ENCODE measurements at places on chromosomes 5 and 9.

- DNase-seq, result no peak
Observed at GRCh38 chr9:132154863-132155567, 6.8 kb upstream of the NTNG2 start.

DNA sequence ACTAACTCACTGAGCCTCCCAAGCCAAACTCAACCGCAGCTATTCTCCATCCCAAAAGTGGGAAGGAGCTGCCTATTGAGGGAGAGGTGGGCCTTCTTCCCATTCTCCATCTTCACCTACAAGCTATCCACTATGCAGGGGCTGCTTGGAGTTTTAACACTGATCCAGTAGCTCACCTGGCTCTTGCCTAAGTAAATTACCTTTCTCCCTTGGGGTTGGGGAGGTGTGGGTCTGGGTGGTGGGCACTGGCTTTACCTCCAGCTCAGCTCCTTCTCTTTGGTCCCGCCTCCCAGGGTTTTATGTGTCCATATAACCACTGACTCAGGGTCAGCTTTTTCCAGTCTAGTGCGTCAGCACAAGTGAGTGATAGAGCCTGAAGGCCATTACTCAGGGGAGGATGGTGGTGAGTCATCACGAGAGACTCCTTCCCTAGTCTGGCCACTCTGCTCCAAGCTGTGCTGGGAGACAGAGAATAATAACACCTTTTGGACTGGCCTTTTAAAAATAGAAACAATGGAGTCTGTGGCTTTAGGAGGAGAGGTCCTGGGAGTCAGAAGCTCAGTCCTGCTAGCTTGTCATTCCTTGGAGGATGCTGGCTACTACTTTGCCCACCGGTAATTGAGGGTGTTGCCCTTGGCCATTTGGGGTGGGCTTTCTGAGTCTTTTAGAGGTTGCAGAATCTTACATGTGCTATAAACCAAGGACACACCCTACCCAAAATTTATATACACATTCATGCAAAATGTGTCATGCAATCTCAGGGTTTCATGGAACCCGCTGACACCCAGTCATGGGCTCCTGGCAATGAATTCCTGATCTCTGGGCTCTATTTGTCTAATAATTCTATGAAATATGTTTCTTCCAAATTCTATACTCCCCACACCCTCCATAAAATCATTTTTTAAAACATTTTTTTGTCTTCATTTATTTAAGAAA, 35.6 kb upstream of the ATP6V1G1 start:
- DNase-seq, result no peak

DNA sequence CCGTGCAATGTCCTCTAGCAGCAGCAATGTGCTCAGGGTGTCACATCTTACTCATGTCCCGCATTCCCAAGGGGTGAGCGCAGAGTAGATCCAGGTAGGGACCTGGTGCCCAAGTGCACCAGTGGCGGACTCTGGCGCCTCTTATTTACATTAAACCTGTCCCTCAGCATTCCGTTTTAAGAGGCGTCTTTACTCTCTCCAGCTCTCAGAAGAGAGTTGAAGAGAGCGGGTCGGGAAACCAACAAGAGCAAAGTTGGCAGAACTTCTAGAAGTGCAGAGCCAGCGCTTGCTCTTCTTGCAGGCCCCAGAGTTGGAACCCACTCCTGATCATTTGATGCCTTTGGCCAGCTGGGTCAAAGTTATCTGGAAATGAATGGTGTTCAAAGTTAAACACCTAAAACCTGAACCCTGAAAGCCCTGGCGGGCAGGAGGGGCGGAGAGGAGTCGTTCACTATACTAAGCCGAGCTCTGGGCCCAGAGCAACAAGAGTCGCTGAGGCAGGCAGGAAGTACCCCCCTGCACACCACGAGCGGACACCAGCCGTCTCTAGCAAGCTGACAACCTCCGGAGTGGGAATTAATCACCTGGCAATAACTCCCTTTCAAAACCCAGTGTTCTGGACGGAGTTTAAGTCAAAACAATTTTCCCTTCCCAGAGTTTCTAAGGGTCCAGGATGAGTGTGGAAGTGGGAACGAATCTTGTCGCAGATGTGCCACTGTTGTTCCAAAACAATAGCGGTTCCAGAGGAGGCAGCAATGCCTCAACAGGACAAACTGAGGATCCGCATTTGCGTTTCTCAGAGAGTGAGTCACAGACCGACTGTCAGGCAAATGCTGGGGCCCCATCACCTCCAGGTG, 122.8 kb downstream of the TMEM161B start:
- no peak for DNase-seq

GRCh38 chr9:121783111-121783510, 131.7 kb downstream of the DAB2IP start:
- DNase-seq, result no peak

GRCh38 chr5:16013334-16014065, 166.1 kb downstream of the MARCHF11 start:
- DNase-seq, result no peak

DNA sequence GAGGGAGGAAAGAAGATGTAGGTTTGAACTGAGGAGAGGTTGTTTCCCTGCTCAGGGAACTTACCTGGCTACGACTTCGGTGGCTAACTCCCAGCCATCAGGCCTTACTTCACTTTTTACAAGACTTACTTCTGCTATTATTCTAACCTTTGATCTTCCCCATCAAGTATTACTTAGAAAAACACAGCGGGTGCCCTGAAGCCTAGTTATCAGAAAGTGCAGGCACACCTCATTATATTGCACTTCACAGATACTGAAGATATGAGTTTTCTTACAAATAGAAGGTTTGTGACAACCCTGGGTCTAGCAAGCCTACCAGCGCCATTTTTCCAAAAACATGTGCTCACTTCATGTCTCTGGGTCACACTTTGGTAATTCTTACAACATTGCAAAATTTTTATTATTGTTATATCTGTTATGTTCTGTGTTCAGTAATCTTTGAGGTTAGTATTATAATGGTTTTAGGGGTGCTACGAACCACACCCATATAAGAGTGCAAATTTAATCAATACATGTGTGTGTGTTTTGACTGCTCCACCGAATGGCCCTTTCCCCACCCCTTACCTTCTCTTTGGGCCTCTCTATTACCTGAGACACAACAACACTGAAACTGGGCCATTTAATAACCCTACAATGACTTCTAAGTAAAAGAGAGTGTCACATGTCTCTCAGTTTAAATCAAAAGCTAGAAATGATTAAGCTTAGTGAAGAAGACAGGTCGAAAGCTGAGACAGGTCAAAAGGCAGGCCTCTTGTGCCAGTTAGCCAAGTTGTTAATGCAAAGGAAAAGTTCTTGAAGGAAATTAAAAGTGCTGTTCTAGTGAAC, 2102.7 kb upstream of the WWC1 start:
- no peak for DNase-seq

DNA sequence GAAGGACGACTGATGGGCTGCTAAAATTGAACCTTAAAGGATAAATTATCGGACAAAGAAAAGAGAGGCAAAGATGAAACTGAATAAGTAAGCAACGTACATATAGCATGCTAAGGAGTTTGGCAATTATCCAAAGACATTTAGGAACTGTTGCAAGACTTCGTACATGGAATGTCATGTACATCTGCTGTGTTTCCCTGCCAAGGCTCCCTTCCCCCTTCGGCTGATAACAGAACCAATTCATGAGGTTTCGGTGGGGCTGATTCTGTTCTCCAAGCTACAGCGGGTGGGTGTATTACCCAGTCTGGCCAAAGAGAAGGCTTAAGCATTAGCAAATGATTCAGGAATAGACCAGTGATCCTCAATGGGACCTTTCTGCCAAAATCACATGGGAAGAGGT, 190.9 kb upstream of the FREM1 start:
- no peak for DNase-seq

- DNase-seq, result no peak
Observed at GRCh38 chr5:74839229-74839628, 27.0 kb downstream of the FAM169A start.

DNA sequence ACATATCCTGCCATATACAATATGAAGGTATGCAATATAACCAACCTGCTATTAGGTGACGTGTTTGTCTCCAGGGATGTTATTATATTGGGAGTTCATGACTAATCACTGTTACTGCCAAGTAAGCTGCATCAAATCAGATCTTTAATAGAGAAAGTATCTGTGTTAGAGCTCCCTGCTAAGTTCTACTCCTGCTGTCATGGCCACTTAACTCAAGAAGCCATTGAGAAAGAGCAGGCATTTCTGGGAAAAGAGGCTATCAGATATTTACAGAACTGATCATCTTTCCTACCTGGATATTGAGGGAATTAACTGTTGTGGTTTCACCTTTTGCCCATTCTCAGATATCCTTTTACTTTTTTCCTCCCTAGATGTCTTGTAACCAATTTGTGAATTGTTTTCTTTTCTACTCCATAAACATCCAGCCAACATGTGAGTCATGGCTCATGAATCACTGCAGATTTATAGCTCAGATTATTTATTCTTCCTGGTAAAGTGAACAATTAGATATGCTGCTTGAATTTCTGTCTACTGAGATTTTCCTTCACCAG, 634.8 kb upstream of the FAM174A start:
- DNase-seq, result no peak

GRCh38 chr5:160675988-160676387, 176.0 kb downstream of the ATP10B start:
- DNase-seq, result no peak

DNA sequence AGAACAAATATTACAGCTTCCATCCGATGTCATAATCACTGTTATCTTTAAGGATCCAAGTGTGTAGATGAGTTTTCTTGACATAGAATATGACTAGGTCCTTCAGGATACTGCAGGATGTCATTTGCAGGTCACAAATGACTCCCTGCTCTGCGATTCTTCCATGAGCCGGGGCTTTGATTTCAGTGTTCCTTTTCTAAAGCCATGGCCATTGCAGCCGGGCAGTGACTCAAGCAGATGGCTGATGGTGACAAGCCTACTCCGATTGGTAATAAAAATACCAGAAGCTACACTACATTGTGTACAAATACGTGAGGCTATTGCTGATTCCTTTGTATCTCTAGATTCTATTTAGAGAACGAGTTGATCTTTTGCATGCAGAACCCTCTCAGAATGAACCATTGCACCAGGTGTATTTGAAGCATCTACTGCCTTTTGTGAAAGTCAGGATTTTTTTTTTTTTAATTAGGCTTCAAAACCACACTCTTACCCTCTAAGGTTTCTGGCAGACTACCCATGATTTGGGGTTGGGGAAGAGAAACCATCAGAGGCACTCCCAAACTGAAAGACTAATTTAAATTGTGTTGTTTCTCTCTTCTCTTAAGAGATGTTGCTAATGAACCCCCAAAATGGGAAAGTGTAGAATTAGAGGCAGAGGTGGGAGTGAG, 271.0 kb upstream of the ADRA1B start:
- no peak for DNase-seq

GRCh38 chr5:150618588-150619281, 21.7 kb upstream of the SYNPO start:
- DNase-seq, result no peak

GRCh38 chr5:145483212-145483611, 351.9 kb downstream of the PRELID2 start:
- no peak for DNase-seq

DNA sequence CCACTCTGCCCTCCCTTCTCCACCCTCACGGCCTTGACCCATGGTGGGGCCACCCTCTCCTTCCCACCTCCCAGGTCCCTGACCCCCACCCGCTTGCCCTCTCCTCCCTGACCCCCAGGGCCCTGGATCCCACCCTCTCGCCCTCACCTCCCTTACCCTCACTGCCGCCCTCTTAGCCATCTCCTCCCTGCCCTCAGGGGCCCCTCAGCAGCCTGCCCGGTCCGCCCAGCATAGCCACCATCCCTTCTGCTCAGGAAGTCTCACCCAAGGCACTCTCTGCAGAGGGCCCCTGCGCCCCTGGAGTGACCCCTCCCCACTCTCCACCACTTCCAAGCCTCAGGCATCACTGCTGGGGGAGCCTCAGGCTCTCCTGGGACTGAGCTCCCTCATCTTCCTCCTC, 66.3 kb downstream of the MRPL36 start:
- no peak for DNase-seq

- no peak for DNase-seq
Observed at GRCh38 chr5:171865471-171865870, 79.9 kb downstream of the SMIM23 start.

DNA sequence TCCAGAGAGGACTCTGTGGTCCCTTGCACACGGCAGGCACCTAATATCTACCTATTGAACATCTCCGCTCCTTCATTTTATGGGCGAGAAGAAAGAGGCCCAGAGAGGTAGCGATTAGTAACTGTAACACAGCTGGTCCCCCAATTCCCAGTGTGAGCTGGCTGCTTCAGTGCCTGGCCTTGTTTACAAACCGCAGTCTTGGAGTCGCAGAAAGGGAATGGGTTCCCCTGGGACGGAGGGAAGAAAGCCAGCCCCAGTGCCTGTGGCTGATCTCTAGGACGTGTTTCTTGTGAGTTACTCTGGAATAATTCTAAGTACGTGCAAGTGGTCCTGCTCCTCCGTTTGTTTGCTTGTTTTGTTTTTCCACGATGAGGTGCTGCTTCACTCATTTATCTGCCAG, 52.0 kb downstream of the CFAP77 start:
- no peak for DNase-seq

GRCh38 chr9:95784318-95784717, 91.2 kb upstream of the ERCC6L2 start:
- DNase-seq, result no peak

DNA sequence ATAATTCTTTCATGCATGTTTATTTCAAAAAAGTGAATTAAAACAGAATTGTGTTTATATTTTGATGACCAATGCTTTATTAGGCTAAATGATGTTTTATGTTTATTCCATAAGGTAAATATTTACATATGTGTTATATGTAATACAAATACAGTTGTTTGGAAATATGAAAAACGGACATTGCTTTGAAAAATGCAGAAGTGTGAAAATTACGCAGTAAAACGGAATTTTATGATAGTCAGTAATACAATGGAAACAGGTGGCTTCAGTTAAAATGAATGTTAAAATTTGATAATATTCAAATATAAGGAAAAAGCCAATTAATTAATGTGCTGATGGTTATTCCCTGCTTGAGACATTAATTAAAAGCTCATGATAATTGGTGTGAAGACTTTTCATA, 1633.8 kb downstream of the MAT2B start:
- DNase-seq, result no peak

GRCh38 chr9:119827126-119827525, 457.9 kb upstream of the BRINP1 start:
- DNase-seq, result no peak

DNA sequence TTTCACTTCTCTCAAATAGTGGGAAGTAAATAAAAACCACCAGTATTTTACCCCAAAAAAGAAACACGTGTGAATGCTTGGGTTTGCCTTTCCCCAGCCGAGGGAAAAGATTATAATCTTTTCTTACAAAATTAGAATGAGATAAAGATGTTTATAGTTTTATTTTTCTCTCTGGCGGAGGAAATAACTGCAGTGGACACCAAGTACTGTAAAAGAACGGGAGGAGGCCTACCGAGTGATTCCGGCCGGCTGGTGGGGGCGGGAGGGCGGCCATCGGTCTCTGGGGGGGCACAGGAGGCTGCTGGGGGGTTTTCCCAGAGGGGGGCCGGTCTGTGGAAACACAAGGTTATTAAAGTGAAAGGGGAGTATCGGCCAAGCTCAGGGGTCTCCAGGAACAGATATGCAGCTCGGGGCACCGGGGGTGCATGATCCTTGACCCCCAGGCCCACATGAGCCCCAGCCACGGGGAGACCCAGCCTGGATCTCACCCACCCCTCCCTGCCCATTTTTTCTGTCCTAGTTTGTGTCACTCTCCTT, 29.4 kb downstream of the LCP2 start:
- no peak for DNase-seq
